M059J (cell line): ENCODE measurements at places on chromosomes 3 and 15. TPM values are rescaled to one million over a fixed set of nuclear protein-coding genes. Genes with fewer than 3 reads are reported as not detected.
A peak's percentile ranks its signal among the peaks of the same experiment; 100 is the strongest.

The CRYGS gene
- 0.47 and 0.57 TPM in 2 replicates for total RNA-seq

- DNase-seq: no peak
Observed at GRCh38 chr15:95839367-95839782, 491.1 kb upstream of the NR2F2 start.

DNA sequence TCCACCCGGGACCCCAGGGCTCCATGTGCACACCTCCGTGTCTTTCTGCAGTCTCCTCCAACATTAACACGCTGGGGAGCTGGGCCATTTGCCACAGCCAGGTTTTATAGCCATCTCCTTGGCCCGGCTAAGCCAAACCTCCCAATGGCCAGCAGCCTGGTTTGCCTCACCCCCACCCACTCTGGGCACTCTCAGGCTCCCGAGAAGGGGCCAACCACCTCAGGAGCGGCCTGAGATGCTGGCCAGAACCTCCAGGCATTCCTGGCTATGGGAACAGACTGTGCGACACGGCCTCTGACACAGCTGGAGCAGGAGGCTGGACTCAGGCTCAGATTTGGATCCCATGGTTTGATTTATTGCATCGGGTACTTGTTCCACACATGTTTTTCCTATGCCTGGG is 289.7 kb downstream of the RPLP1 start:
- no peak for DNase-seq

GRCh38 chr15:66786222-66786621 is 84.2 kb downstream of the SMAD6 start:
- DNase-seq: no peak

DNA sequence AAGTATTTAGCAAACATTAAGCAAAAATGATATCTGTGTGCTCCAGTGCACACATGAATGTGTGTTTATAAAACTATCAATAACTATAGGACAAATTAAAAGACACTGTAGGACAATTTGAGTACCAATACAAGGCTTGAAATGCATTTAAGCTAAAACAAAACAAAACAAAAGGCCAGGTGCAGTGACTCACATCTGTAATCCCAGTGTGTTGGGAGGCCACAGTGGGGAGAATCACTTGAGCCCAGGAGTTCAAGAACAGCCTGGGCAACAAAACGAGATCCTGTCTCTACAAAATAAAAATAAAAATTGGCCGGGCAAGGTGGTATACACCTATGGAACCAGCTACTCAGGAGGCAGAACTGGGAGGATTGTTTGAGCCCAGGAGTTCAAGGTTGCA is 50.7 kb downstream of the CSNK1G1 start:
- peak; percentile 12 for DNase-seq
